ENCODE measurements at places on chromosomes 13 and 19.
A peak's percentile ranks its signal among the peaks of the same experiment; 100 is the strongest.

GRCh38 chr19:30686176-30686820 lies 314.1 kb downstream of the ZNF536 start:
- no peak for DNase-seq

GRCh38 chr13:72985610-72986009 lies 73.2 kb upstream of the KLF5 start:
- no peak for DNase-seq

DNA sequence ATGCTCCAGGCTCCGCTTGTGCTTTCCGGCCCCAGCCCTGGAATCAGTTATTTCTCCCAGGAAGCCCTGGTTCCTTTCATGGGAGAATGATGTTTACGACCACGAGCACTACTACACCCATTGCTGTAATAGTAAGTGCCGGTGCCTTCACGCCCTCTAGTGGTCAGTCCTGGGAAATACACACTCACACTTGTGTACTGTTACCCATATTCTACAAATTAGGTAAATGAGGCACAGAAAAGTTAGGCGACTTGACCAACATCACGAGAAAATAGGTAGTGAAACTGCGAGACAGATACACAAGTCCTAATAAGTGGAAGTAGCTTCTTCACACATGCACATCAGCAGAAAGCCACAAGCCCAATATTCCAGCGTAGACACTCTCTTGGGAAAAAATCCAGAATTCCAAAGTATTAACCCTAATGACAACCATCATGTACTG lies 21.7 kb downstream of the CEACAM21 start:
- DNase-seq = peak; percentile 61

GRCh38 chr19:18159810-18160209 lies 6.8 kb downstream of the PIK3R2 start:
- DNase-seq = no peak

DNA sequence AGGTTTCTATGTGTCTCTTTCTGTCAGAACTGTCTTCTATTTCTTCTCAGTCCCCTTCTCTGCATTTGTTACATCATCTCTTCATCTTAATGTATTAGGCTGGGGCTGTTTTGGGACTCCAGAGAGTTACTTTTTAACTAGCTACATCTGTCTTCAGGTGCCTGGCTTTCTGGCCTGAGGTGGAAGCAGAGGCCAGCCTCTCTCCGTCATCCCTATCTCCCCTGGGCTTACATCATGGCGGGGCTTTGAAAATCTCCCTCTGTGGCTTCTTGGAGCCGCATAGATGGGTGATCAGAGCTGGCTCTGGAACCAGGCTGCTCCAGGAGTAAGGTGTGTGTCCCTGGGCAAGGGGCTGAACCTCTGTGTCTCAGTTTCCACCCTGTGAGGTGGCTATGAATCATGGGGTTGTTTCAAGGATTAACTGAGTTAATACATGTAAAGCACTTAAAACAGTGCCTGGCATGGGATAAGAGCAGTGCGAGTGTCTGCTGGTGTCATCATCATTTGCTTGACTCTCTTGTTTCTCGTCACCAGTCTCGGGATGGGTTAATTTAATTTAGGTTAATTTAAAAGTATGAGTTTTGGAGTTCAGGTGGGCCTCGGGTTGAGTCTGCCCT lies 2.0 kb downstream of the EPN1 start:
- DNase-seq = no peak

DNA sequence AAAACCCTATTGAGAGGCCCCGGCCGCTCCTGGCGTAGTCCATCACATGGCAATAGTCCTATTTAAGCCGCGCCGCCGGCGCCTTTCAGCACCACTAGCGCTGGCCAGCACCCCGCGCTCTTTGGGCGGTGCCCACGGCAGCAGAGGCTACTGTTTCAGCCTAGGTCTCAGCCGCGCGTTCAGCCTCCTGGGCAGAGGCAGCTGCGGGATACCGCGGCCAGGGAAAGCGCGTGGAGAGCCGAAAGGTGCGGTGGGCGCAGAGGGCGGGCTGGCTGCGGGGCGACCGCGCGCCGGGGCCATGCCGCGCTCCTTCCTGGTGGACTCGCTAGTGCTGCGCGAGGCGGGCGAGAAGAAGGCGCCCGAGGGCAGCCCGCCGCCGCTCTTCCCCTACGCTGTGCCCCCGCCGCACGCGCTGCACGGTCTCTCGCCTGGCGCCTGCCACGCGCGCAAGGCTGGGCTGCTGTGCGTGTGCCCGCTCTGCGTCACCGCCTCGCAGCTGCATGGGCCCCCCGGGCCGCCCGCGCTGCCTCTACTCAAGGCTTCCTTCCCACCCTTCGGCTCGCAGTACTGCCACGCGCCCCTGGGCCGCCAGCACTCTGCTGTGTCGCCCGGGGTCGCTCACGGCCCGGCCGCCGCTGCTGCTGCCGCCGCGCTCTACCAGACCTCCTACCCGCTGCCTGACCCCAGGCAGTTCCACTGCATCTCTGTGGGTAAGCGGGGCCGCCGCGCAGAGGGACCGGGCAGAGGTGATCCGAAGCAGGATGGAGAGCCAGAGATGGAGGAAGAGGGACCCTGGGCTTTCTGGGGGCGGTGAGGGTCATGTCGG lies at the start of gene GSX1:
Gene GSX1, plus strand, starts transcription at position 91 of the 826 bp plus-strand sequence. Its CDS starts 208 bp downstream, at position 299.
- peak; percentile 46 for DNase-seq

DNA sequence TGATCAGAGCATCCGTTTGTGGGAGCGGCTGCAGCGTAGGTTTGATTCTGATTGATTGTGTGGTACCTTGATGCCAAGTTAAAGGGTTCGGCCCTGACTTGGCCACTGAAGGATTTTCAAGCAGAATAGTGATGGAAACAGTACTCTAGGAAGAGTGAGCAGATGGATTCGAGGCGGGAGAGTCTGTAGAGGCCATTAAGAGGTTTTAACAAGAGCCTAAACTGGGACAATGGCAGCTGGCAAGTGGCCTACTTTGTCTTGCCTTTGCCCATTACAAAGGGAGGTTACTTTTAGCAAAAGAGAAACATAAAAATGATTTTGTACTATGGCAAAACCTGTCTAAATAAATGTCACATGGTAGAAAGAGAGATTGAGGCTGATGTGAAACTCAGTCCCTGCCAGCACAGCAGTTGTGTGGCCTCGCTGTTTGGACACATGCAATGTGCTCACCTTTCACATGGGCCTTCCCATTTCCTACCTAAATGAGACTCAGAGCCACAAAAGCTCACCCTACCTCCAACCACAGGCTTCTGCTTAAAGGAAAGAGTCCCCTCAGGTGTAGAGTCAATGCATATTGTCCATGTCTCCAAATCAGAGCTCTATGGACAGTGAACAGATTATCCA lies 62.4 kb upstream of the RAP2A start:
- DNase-seq = no peak

DNA sequence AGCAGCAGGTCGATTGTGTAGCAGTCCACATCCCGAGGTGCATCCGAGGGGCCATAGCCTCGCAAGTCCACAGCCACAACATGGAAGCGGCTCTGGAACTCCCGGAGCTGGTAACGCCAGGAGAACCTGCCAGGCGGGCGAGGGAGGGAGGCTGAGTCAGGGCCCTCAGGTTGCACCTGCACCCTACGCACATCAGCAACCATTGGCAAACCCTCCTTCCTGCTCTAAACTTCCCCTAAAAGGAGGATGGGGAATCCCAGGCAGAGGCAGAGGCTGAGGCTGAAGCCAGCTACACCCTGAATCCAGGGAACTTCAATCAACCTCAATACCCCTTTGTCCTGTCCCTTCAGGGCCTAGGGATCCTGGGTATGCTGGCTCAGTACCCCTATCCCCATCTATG lies 977 bp downstream of the EPHX3 start:
- DNase-seq = no peak

GRCh38 chr19:45186509-45187334 lies 8.1 kb downstream of the BLOC1S3 start:
- DNase-seq = no peak

GRCh38 chr19:58334691-58335249 lies 8.0 kb downstream of the ZSCAN22 start:
- no peak for DNase-seq

GRCh38 chr19:4986056-4986455 lies 17.1 kb downstream of the KDM4B start:
- DNase-seq = no peak

- no peak for DNase-seq
Measured at GRCh38 chr19:55441319-55441691, 1.8 kb downstream of the SHISA7 start.

GRCh38 chr13:29538652-29539040 lies 56.8 kb downstream of the SLC7A1 start:
- no peak for DNase-seq

DNA sequence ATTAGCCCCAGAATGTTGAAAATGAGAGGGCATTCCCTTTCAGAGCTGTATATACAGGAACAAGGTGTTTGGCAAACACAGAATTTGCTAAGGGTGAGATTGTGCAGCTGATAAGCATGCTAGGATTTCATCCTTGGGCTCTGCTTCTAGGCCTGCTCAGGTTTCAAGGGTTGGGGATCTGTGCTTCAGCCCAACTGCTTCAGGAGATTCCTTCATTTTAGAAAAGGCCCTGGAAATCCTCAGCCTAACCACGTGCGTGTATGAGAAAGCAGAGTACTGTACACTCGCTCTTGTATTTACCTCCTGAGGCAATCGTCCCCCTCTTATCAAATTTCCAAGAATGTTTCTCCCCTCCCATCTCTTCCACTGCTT lies 291.6 kb upstream of the ARGLU1 start:
- no peak for DNase-seq

GRCh38 chr19:4633140-4633967 lies 6.0 kb upstream of the TNFAIP8L1 start:
- DNase-seq = peak; percentile 38

DNA sequence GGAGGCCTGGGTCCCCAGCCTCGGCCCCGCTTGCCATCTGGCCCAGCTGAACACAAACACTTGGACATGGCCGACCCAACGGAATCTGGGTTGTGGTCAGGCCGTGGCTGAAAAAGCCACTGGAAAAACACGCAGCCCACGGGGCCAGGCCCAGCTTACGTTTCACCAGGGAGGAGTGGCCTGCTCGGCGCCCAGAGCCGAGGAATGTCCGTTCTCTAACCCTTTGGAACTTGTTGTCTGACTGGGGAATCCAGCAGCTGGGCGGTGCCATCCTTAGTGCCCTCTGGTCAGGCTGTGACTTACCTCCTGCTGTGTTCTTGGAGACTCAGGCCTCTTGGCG lies 13.8 kb downstream of the CILP2 start:
- no peak for DNase-seq

GRCh38 chr13:22143671-22144070 lies 472.8 kb downstream of the FGF9 start:
- no peak for DNase-seq

- no peak for DNase-seq
Measured at GRCh38 chr13:20673715-20674114, 29.8 kb upstream of the IL17D start.

GRCh38 chr19:29526730-29527499 lies 1.1 kb downstream of the VSTM2B start:
- DNase-seq = peak; percentile 28

DNA sequence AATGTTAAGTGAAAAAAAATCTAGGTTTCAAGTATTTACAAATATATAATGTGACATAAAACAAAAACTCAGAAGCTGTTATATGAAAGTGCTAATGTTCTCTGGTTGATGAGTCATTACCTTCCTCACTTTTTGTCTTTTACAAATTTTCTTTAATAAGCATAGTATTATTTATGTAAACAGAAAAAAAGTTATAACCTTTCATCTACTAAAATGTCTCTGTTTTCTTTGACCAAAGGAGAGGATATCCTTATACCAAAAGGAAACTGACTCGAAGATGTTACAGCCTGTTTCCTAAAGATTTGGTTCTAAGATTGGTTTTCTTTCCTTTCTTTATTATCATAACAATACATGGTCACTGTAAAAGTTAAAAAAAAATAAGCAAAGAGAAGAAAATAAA lies 38.0 kb downstream of the RCBTB2 start:
- DNase-seq = no peak

DNA sequence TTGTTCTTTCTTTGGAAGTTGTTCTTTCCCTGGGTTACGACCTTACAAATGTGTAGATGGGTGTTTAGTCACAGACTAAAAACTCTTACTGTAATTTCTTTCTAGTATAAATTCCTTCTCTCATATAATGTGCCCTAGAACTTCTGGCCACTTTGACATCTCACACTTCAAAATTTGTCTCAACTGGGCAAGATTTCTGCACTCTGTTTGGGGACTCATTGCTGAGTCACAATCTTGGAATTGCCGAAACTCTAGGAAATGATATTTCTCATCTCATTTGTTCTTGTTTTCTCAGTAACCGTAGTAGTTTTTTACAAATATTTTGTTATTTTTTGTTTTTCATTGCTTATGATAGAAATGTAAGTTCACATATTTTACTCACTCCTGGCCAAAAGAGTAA lies 2523.2 kb upstream of the PCDH20 start:
- DNase-seq = no peak

DNA sequence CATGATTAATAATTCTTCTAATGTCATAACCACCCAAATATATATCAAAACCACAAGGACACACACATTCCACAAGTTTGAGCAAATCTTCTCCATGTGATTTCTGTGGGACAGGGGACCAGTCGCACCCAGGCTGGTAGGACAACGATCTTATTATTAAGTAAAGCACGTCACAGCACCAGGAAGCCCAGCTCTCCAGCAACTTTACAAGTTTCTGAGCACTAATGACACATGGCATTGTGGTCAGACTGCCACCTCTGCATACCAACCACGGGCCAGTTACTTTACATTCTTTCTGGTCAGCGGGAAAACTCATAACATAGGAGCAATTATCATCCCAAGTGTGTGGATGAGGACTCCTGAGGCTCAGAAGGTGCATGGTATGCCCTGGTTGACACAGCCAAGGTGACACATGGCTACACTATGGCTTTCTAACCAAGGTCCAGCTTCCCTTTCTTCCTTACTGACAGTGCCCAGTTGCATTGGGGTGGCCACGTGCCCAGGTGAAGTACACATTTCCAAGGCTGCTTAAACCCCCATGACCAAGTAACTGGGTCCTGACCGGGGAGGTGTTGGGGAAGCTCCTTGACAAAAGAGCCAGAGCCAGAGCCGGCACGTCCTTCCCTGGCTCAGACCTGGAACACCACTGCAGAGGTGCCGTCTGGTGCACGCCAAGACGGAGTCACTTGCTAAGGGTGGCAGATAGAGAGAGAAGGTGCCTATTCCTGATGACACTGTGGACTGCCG lies 27.4 kb downstream of the LATS2 start:
- no peak for DNase-seq

- DNase-seq = no peak
Measured at GRCh38 chr19:45764945-45765701, 3.9 kb downstream of the SIX5 start.

GRCh38 chr19:16261584-16262368 lies 62.9 kb upstream of the KLF2 start:
- DNase-seq = no peak

DNA sequence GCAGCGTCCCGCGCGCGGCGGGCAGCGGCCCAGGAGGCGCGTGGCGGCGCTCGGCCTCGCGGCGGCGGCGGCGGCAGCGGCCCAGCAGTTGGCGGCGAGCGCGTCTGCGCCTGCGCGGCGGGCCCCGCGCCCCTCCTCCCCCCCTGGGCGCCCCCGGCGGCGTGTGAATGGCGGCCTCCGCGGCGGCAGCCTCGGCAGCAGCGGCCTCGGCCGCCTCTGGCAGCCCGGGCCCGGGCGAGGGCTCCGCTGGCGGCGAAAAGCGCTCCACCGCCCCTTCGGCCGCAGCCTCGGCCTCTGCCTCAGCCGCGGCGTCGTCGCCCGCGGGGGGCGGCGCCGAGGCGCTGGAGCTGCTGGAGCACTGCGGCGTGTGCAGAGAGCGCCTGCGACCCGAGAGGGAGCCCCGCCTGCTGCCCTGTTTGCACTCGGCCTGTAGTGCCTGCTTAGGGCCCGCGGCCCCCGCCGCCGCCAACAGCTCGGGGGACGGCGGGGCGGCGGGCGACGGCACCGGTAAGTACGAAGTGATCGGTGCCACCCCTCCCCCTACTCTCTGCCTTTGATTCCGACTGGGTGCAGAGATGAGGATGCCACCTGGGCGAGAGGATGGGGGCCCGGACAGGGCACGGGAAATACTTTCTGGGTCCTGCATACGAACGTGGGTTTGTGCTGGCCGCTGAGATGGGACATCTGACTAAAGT lies 874 bp downstream of the TRIM28 start:
- peak; percentile 77 for DNase-seq
